ENCODE measurements at places on chromosomes 2 and 18.

- no peak for DNase-seq
These were observed 5.8 kb downstream of the ERMN start for GRCh38 chr2:157319795-157320194.

GRCh38 chr2:172846551-172846950 lies 110.9 kb downstream of the RAPGEF4 start:
- DNase-seq: no peak

DNA sequence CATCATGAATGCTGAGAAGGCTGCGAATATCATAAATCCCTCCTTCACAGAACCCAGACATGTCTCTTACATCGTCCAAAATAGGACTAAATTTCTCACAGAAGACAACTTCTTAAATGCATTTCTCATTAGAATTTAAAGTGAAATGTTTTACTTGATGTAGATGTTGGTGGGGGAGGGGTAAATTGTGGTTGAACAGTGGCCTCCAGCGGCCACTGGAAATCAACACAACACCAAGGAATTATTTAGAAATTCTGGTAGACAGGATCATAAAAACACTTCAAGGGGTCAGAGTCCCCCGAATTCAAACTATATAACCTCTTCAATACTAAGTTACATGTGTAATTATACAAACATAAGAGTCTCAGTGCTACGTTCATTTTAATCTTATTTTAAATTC lies 135.9 kb downstream of the ABCA12 start:
- DNase-seq: no peak

DNA sequence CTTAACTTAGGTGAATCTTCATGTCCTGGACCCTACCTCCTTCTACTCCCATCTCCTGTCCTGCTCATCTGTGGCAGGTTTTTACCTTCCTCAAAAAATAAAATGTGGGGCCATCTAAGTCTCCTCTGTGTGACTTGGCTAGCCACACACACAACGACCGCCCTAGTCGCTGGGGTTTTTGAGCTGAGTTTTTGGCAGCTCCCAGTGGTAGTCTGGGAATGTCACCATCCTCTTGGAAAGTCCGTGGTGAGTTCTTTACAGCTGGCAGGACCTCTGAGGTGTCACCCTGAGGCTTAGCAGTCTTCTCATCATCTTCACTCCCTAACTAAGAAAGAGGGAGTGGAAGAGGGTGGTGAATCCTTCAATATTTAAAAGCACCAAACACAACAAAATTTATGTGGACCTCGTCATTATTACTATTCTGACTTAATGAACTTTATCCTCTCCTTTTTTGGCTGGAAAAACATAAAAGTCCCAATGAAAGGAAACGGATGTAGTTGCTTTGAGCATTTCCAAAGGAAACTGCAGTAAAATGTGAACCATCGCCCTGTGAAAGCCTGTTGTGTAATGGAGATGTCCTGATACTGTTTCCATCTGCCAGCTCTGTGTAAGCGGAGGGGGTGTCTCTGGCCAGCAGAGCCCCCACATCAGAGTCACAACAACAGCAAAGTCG lies 78.6 kb downstream of the VAPA start:
- no peak for DNase-seq

DNA sequence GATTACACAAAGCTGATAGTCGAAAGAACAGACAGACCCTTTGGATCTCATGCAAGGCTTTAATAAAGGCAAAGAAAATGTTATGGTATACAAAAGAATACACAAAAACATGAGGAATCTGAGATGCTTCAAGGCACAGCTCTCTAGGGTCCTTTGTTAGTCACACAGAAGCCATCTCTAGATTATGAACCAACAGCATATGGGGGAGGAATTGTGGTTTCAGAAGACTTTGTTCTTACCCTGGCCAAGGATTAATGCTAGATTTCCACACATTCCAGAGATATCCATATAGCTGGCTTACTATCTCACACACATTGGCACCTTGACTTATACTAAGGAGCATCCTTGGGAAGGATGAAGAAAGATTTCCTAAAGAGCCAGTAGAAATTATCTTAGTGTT lies 206.1 kb downstream of the GULP1 start:
- no peak for DNase-seq

- DNase-seq: no peak
These were observed 22.0 kb downstream of the PDCL3 start for GRCh38 chr2:100584816-100585215.

- DNase-seq: no peak
These were observed 16.7 kb downstream of the HK2 start for GRCh38 chr2:74850496-74851190.

GRCh38 chr2:199282309-199282708 lies 175.4 kb downstream of the SATB2 start:
- DNase-seq: no peak

DNA sequence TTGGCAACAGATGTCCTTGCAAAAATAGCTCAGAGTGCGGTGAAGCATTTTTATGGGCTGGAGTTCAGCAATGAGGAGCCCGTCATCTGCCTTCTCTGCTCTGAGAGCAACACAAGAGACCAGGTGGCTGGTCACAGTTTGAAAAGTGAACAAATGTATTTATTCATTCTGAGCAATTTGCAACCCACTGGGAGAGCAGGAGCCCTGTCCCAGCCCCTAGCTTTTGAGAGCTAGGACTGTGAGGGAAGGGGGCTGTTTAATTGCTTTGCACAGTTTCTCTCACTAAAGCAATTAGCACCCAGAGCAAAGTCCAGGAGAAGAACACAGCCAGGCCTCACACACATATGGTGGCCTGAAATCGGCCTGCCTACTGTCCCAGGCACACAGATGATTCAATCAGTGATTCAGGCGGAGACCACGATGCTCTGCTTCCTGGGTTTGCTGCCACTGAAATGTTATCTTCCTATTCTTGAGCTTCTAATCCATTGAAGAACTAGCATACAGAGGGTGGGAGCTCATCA lies 646.1 kb upstream of the ACVR2A start:
- DNase-seq: no peak

DNA sequence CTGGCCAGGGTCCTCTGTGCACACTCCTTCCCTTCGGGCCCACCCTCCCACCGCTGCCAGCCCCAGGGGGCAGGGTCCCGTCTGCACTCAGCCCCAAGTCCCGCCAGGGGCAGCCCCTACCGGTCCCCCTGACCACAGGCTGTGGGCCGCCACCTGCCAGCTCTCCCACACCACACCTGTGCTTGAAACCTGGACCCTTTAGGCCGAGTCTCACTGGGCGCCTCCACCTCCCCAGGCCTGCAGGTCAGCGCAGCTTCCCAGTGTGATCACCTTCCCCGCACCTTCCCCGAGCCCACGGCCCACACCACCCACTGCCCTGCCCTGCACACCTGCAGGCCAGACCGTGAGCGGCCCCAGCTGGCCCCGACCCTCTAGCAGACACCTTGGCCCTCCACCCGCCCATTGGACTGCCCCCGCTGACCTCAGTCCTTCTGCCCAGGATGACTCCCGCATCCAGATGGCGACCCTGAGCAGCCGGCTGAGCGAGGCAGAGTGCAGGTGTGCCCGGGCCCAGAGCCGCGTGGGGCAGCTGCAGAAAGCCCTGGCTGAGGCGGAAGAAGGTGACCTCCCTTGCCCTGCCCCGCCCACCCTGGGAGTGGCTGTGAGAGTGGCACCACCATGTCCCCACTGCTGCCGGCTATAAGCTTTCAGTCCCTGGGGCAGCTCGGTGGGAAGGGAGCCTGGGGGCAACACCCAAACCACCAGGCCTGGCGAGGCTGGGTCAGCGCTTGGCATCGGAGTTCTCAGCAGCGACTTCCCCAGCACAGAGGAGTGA lies 31.3 kb upstream of the SNED1 start:
- peak; percentile 12 for DNase-seq

DNA sequence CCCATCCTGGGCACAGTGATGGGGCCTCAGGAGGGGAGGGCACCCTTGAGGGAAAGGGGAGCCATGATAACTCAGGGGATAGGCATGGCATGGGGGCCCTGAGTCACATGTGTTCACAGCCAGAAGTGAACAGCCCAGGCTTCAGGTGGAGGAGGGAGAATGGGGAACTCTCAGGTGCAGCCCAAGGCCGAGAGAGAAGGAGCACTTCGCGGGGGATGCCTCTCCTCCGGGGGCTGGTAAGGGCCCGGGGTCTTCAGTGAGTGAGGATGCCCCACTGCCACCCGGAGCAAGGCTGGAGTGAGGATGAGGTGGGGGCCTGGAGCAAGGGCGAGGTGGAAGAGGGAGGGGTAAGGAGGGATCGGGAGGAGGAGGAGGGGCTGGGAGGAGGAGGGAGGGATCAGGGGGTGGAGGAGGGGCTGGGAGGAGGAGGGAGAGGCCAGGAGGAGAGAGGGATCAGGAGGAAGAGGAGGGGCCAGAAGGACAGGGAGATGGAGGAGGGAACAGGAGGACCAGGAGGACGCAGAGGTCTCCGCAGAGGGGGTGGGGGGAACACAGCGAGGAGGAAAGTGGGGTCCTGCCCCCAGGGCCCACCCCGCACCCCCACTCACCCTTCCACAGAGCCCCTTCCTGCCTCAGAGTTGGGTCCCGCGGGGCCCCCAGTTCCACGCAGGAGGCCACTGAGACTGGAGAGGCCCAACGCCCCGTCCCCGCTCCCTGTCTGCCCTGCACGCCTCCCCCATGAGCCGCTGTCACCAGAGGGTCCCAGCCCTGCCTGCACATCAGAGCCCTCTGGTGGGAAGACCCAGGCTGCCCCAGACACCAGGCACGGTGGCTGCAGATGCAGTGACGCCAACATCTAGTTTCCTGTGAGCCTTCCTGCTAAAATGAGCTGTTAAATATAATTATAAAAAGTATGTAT lies 42.8 kb downstream of the RAMP1 start:
- no peak for DNase-seq

DNA sequence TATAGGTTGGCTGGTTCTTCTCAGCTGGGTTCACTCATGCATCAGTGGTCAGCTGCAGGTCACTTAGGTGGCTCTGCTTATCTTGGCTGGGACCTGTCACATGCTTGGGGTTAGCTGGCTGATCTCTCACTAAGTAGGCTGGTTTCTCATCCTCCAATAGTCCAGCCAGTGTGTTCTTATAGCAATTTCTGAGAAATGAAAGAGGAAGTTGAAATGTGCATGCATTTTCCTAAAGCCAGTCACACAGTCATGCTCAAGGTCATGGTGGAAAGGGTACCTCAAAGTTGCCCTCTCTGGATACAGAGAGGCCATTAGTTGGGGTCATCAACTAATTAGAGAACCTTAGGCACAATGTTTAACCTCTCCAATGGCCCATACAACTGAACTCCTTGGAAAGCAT lies 64.4 kb downstream of the KLHL29 start:
- DNase-seq: no peak

DNA sequence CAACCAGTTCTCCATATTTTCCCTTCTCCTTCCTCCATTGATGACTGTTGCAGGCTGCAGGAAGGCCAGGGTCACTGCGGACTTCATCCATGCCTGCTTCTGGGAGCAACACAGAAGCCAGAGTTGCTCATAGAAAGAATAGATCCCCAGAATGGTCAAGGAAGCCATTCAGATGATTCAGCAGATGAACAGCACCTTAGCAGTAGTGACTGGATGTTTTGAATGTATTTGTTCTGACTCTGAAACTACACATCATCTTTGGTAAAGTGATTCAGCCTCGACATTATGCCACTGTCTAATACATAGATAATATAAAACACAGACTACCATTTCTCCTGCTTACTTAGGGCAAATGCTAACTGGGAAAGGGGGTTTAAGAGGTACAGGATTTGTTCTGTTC lies 411.6 kb downstream of the RND3 start:
- DNase-seq: no peak

GRCh38 chr18:74268933-74269620 lies 22.7 kb downstream of the CYB5A start:
- peak; percentile 22 for DNase-seq

- no peak for DNase-seq
These were observed 61.9 kb upstream of the SPP2 start for GRCh38 chr2:233988581-233988980.

- no peak for DNase-seq
These were observed 261.8 kb upstream of the FANCL start for GRCh38 chr2:58502931-58503330.

DNA sequence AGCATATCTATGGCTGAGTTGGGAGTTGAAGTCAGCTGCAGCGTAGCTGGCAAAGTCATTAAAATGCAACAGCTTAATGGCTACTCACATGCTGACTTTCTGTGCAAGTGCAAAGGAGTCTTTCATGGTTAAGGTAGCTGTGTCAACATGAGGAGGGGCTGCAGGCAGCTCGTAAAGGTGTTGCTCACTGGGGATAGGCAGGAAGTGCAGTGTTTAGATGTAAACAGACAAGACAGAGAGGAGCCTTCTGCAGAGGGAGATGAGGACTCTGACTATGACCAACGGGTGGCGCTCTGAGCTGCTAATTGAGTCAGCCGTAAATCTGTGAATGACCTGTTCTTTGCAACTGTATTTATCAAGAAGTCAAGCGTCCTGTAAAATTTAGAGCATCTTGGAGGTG lies 22.3 kb upstream of the CAVIN2 start:
- DNase-seq: no peak

- DNase-seq: no peak
These were observed 26.7 kb downstream of the ITGA4 start for GRCh38 chr2:181483876-181484275.

DNA sequence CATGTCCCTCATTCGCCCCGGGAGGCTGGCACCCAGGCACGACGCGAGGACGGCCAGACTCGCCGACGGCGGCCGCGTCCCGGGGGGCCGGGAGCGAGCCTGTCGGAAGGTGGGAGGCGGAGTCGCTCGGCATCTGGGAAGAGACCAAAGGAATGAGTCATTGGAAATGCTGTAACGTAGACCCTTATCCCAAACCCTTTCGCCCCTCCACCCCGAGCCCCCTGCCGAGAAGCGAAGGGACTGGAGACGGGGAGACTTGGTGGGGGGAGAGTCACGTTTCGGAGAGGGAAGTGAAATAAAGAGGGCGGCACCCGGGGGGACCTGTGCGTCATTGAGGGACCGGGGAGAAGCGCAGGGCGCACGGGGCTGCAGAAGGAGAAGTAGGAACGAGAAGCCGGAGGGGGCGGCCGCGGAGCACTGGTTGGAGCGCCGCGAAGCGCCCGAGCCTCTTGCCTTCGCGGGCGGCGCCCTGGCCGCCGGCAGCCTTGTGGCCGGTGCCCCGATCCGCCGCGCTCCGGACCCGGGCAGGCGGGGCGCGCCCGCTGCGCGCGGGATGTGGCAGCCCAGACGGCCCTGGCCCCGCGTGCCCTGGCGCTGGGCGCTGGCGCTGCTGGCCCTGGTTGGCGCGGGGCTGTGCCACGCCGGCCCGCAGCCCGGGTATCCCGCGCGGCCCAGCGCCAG lies at the start of gene EMILIN2:
EMILIN2 (plus strand) TSS at position 371 of the 681 bp plus-strand sequence; CDS start at position 554, 183 bp downstream.
- peak; percentile 75 for DNase-seq

DNA sequence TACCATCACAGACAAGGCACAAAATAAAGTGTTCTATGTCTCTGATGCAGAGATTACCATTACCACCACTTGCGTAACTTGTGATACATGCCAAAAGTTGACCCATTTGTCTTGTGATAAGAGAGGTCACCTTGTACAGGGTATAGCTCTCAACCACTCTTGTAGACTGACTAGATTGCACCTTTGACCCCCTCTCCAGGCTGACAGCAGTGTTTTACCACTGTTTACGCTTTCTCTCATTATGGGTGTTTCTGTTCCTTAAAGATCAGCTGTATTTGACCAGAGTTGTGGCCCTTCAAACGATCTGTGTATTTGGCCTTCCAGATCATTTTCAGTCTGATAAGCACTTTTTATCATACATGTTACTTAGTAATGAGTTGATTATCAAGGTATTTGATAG lies 215.7 kb upstream of the HNMT start:
- no peak for DNase-seq

GRCh38 chr2:6940820-6941219 lies 23.6 kb downstream of the RNF144A start:
- DNase-seq: no peak

Data from left ventricle myocardium inferior (tissue), 1 donor.